ENCODE measurements at places on chromosomes 1 and 21. TPM values are rescaled to one million over a fixed set of nuclear protein-coding genes. Genes with fewer than 3 reads are reported as not detected.
A peak's percentile ranks its signal among the peaks of the same experiment; 100 is the strongest.

Gene LCE5A
- total RNA-seq: not detected

Gene AMY2A
- not detected for total RNA-seq

Gene IQGAP3
- total RNA-seq: 0.33 TPM

Gene CSF1
- total RNA-seq: 127 TPM

DNA sequence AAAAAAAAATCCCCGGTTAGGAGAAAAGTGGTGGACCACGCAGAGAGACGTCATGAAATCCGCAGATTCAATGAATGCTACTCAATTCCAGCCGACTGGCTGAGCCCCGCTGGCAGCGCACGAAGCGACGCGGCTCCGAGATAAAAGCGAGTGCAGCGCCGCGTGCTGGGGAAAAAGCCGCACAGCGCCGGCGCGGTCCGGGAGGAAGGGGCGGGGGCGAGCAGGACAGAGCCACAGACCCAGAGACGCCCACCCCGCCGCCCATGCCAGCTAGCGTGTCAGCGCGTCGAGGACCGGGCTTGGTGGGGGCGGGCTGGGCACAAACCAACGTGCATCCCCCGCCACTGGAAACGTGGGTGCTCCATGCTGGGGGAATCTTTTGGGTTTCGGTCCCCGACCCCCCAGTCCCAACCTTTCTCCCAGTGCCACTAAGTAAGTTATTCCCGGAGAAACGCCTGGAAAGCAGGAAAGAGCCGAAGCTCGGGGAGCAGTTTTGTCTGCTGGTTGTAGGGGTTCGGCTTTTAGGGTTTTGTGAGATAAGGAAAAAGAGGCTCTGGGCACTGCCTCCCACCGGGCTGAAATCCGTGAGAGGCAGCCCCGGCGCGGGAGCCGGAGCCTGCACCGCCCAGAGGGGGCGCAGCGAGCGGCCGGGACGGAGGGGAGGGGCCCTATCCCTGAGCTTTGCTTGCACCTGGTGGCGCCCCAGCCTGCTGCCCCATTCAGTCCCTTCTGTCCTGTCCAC, at the start of gene KCNJ6:
KCNJ6 (minus strand) TSS at position 148 of the 742 bp plus-strand sequence. CDS start 75,775 bp downstream, outside the sequence.
- no peak for DNase-seq
- no peak within 1 kb of the TSS for H3K27ac ChIP-seq
- peaks cover 25% of the 10 kb centered on the region for H3K27me3 ChIP-seq
- no peak within 1 kb of the TSS for H3K4me3 ChIP-seq
- peaks cover 16% of the 10 kb centered on the region for H3K4me1 ChIP-seq
- H3K36me3 ChIP-seq: no peaks in the 10 kb centered on the region

- no peak for DNase-seq
- no peak overlapping the region for H3K4me3 ChIP-seq
- H3K36me3 ChIP-seq: no peaks in the 10 kb centered on the region
- H3K4me1 ChIP-seq: no peaks in the 10 kb centered on the region
- no peaks in the 10 kb centered on the region for H3K27me3 ChIP-seq
Measured at GRCh38 chr1:40140211-40140973, 20.8 kb upstream of the RLF start.

- H3K27me3 ChIP-seq: no peaks in the 10 kb centered on the region
- DNase-seq: no peak
- H3K36me3 ChIP-seq: no peaks in the 10 kb centered on the region
- H3K4me1 ChIP-seq: peaks cover 70% of the 10 kb centered on the region
- H3K4me3 ChIP-seq: no peak overlapping the region
- peak overlapping the region; percentile 96 for H3K27ac ChIP-seq
Measured at GRCh38 chr1:12464045-12464461, 154.0 kb downstream of the DHRS3 start.

Measured in thyroid gland (tissue), 4 donors.